OCI-LY7 (cell line): ENCODE measurements at places on chromosomes 7 and 10. TPM values are rescaled to one million over a fixed set of nuclear protein-coding genes. Genes with fewer than 3 reads are reported as not detected.

Gene CLRN3
- not detected in 2 replicates for total RNA-seq

DNA sequence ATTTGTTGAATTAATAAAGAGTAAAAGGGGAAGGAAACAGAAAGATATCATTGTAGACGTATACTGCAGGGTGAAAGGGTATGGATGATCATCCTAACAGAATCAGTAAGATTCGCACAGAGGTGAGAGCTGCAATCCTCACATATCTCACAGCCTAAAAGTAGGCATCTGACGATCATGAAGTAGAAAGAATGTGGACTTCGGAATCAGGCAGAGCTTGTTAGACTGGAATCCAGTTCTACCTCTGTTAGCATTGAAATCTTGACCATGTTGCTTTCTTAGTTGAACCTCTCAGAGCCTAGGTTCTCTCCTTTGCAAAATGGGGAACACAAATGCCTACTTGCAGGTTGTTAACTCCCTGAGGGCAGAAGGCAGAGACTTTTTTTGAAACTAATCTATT lies 320.0 kb upstream of the C7orf33 start:
- no peak for DNase-seq

GRCh38 chr10:127715782-127716378 lies 21.1 kb upstream of the FOXI2 start:
- DNase-seq: peak; percentile 44

Gene DPP6
- not detected in 2 replicates for total RNA-seq

- no peak for DNase-seq
Measured at GRCh38 chr7:111839261-111839660, 277.0 kb upstream of the IMMP2L start.

DNA sequence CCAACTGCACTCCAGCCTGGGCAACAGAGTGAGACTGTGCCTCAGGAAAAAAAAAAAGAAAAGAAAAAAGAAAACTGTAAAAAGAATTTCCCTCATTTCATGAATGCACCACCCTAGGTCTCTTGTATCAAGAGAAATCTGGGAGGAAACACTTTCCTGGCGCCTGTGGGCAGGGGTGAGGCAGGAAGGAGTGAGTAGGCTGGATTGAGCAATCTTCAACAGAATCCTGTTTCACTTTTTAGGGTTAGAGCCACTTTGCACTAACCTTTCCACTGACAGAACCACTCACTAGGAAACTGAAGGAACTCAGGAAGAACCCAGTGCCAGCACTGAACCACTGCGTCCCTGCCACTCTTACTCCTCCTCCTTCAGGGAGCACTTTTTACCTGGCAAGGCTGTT lies 282.1 kb downstream of the CCDC3 start:
- no peak for DNase-seq

Gene NSUN6
- total RNA-seq: 27.2 and 36.0 TPM in 2 replicates

GRCh38 chr10:89662596-89662995 lies 17.6 kb upstream of the PANK1 start:
- DNase-seq: no peak

DNA sequence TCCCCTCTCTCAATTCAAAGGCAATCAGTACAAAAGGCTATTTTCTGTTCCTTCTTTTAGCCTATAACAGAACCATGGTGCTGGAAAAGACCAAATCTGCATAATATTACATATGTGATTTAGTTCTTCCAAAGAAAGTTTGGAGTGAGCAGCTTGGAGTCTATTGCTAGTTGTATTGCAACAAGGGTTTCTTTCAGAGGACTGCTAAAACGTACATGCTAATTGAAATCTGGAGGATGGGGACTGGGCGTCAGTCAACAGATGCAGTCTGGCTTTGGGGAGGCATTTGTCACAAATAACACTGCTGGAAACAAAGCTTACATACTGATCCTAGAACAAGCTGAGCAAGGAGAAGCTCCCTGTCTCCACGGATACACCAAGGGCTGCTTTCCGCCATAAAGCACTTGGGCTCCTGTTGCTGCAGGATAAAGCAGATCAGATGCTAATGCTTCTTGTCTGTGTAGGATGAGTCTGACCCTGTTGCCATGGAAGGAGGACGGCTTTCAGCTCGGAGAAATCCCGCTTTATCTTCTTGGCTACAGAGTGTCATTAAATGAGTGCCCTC lies 883.5 kb downstream of the SORCS1 start:
- DNase-seq: no peak

Gene STEAP1
- total RNA-seq: not detected in 2 replicates

- DNase-seq: no peak
Measured at GRCh38 chr10:102368077-102368476, 27.4 kb upstream of the NFKB2 start.

- DNase-seq: no peak
Measured at GRCh38 chr10:13247246-13247645, 13.1 kb upstream of the UCMA start.

DNA sequence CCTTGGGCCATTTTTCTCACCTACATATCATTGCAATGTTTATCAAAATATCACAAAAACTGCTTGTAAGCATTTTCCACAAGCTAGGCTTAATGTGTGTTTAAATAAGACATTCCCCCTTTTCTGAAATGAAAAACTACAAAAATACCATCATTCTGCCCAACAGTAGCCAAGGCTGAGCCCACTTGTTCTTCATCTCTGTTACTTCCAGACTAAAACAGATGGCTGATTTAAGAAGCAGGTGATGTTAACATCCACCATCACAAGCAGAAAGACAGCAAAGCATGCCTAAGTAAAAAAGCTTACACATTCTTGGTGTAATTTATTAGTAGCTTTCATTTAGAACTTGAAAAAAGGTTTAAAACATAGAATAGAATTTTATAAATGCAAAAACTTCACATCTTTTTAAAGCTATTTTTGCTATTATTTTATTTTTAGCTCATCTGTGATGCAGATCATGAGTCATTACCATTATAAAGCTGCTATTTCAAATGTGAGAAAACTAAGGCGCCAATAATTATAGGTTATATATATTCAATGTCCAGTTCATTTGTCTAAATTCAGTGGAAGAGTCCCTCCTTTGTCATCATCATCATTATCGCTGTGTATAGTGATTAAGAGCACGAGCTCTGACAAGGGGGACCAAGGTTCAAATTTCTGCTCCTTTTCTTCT lies 109.4 kb downstream of the RELN start:
- DNase-seq: no peak

GRCh38 chr10:25175527-25176420 lies 973 bp downstream of the GPR158 start:
- no peak for DNase-seq

Gene ZNF239
- not detected in 2 replicates for total RNA-seq

Gene ARPC1A
- total RNA-seq: 101 and 108 TPM in 2 replicates

DNA sequence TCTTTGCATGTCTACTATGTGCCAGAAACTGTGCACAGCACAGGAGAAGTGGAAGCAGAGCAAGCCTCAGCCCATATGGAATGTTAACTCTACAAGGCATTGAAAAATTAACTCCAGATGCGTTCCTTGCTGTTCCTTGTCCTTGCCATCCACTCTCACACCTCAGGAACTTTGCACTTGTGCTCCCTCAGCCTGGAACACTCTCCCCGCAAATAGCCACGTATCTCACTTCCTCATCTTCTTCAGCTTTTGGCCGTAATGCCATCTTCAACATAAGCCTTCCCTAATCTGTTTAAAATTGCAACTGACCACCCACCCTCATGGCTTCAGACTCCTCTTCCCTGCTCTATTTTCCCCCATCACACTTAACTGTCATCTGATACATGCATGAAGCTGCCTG lies 83.2 kb upstream of the CAPZA2 start:
- no peak for DNase-seq

DNA sequence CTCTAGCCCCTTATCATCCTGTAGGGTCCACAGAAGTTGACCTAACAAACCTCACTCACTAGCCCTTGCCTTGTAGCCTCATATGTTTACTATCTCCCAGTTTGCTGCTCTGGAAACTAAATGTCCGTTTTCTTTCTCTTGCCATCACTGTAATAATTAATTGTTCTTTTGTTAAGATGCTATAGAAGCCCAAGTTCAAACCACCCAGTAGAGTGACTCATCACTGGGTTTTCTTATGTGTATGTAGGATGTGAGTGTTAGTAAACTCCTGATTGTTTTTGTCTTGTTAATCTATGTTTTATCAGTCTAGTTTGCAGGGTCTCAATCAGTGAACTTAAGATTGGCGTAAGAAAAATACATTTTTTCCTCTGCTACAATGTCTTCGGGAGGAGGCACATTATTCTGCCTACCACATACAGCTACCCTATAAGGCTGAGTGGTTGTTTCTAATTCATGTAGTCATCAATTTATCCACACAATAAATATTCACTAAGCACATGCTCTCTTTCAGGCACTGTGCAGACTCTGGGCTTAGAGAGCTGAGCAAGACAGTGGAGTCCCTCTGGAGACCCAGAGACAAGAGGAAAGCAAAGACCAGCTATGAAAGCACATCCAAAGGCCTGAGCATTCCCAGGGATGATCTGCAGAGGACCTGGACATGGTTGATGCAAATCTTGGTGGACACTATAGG lies 474.1 kb upstream of the AKR1E2 start:
- no peak for DNase-seq

Gene SNX10
- total RNA-seq: 31.6 and 32.9 TPM in 2 replicates

GRCh38 chr7:35987016-35987415 lies 166.0 kb upstream of the EEPD1 start:
- DNase-seq: no peak

DNA sequence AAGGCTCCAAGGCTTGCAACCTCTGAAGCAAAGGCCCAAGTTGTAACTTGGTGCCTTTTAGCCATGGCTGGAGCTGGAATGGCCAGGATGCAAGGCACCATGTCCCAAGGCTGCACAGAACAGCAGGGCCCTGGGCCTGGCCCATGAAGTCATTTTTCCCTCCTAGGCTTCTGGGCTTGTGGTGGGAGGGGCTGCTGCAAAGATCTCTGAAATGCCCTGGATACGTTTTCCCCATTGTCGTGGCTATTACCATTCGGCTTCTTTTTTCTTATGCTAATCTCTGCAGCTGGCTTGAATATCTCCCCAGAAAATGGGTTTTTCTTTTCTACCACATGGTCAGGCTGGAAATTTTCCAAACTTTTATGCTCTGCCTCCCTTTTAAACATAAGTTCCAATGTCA lies 234.2 kb downstream of the CDK14 start:
- no peak for DNase-seq

Gene HOXA9
- total RNA-seq: not detected in 2 replicates
